Stimulated activated CD4-positive, alpha-beta T cell treated with anti-CD3 and anti-CD28 coated beads, Interleukin-4, amount 100 ng/mL, for 48 hours (primary cell): ENCODE measurements at places on chromosomes 1 and 21.

DNA sequence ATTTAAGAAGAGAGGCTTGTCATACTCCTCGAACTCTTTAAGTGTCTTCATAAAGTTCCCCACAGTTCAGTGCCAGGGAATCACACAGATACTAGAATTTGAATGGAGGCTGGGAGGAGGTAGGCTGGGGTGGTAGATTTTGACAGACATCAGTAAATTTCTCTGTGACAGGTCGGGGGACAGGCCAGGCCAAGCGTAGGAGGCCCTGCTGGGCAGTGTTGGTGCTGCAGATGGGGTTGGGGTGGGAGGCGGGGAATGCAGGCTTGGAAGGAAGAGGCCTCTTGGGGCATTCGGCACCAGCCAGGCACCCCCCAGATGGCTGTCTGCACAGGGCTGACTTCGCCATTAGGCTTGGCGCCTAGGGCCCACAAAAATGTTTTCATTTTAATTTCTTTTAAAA, 84.0 kb downstream of the MAN1C1 start:
- no peak for DNase-seq

DNA sequence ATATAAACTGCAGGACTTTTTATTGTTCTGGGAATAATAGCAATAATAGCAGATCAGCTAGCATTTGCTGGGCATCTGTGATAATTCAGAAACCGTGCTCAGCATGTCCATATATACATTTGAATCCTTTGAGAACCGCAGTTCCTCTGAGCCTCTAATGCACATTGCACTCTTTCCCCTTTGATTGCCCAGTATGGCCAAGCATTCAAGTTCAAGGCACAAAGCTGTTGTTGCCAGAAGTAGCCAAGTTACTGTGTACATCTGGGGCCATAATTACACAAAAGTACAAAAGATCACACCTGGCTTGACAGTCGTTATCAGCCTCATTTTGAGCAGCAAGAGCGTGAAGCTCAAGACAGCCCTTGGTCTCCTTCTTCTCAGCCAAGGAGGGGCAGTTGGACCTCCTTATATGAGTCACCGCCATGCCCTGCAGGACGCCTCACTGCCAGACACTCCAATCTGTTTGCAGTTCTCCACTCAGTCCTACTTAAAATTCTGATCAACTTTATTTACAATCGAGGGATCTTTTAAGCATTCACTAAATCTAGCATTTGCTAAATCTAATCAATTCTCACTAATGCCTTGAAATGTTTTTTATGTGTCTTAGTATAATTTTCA, 216.0 kb downstream of the SLC35F3 start:
- DNase-seq = no peak

- peak; percentile 35 for DNase-seq
Observed at GRCh38 chr1:159012495-159012894, 2.8 kb downstream of the IFI16 start.

DNA sequence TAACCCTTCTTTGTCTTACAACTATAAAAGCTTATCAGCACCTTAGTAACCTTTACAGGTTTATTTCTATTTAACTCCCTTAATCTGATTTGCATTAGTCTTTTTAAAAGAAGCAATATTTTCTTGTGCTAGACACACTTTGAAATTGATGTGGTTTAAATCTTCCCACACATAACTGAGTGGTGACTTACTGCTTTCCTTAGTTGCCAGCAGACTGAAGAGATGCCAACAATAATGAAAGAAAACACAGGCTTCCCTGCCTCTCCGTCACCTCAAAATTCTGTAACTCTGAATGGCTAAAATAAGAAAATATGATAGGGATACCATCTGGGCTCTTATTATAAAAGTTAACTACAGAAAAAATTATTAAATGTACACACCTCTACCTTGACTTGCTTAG, 196.8 kb downstream of the PTBP2 start:
- DNase-seq = no peak

DNA sequence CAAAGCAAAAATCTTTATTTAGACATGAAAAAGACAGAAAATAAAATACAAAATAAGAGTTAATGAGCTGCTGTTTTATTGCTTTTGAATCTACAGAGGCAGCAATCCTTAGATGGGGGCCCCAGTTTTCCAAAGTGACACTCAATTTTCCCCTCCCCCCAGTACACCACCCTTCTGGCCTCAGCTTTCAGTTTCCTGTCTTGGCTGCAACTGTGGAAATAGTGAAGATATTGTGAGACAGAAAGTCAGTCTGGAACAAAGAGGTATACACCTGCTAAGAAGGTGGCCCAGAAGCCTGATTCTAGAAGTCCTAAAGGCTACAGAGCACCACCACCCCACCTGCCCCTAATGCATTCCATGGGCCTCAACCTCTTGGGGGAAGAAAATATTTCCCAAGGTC, 1.1 kb upstream of the MTMR11 start:
- no peak for DNase-seq

DNA sequence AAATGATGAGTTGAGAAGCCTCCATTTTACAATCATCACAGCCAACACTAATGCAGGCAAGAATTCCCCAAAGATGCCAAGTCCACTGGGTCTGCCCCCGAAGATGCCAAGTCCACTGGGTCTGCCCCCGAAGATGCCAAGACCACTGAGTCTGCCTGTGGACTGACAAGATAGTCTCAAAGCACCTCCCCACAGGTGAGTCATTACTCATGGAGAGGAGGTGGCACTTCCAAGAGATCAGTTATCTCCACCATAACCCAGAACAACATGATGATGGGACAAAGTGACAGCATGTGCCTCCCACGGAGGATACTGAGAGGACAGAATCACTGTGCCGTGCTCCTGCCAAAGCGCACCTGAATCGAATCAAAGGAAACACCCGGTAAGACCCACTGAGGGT, 4.8 kb downstream of the PTTG1IP start:
- no peak for DNase-seq

GRCh38 chr1:213820362-213821149, 167.2 kb upstream of the PROX1 start:
- no peak for DNase-seq

DNA sequence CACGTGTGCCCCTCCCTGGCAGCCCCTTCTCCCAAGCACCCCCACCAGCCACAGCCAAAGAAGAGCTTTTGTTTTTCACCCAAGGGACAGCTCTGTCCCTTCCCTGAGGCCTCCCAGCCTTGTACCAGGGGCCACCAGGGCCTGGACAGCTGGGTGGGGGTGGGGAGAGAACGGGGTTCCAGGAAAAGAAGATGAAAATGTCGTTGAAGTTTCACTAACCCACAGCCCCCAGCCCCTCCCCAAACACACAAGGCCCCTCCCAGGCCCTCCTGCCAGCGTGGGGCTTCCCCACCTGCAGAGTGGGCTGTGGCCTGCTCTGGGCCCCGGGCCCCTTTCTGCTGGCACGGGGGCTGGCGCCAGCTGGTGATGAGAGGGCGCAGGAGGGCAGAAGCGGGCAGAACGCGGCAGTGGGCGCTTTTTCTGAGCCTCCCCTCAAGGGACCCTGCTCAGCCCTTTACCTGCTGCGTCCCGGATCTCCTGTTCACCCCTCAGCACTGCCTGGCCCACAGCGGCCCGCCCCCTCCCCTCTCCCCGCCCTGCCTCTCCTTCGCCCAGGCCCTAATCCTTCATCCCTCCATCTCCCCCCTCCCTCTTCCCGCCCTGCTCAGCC, 5.5 kb upstream of the ANKRD65 start:
- DNase-seq = no peak

DNA sequence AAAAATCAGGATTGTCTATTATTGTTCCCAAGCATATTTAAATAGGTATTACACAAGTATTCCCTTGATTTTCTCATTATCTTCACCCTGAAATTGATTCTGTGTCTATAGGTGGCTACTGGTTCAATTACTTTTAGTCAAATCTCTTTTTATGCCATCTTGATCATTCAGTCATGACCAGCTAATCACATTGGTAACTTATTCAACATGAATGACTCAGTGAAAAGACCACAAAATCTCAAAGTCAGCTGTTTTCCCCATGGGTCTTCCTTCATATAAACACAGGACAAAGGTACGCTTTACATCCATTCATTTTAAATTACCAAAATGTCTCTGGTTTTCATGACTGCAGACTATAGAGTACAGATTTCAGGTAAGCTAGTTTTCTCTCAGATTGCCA, 23.7 kb upstream of the NRIP1 start:
- no peak for DNase-seq

DNA sequence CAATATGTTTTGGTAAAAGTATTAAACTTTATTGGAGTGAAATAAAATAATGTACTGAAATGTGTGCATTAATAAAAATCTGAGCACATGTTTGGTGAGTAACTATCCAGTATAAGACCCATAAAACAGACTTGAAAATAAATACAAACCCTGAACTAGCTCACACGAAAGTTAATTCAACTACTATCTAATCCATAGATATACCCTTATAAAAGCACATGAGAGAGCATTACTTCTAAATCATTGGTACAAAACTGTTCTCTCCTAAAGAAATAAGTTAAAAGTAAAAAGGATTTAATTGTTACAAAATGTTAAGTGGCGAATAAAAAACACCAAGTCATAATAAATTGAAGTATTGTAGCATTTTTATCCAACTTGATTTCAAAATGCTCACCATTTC, 295.6 kb downstream of the PTPRC start:
- DNase-seq = no peak

DNA sequence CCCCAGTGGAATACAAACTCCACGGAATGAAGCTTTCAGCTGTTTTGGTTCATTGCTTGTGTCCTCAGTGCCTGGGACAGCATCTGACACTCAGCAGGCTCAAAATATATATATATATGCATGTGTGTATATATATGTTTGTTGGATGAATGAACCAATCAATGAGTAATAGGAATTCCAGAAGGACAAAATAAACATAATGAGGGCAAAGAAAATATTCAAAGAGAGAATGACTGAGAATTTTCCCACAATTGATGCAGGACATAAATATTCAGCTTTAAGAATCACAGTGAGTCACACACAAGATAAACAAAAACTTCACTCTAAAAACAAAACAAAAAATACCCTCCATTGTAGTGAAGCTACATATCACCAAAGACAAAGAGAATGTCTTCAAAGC, 64.0 kb downstream of the CHD5 start:
- no peak for DNase-seq

- DNase-seq = no peak
Observed at GRCh38 chr1:34930702-34931071, 1.2 kb upstream of the DLGAP3 start.

DNA sequence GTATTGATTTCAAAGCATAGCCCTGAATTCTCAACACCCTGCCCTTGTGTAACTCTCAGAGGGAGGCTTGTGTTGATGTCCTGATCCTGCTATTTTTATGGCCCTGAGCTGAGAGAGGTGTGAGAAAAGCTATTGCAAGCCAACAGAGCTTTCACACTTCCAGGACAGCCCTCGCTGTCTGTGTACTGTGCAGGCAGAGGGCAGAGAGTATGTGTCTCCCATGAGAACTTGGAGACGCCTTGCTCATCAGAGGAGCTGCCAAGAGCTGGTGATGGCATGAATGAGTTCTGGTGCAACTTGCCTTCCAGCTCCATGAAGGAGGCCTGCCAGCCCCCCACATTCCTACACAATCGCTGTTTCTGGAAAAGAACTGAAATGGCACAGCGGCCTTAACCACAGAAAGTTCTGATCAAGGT, 144.1 kb upstream of the AJAP1 start:
- no peak for DNase-seq

- DNase-seq = peak; percentile 58
Observed at GRCh38 chr1:207822602-207823451, 71.0 kb downstream of the CD46 start.

- no peak for DNase-seq
Observed at GRCh38 chr1:218369688-218370511, 24.8 kb downstream of the TGFB2 start.

DNA sequence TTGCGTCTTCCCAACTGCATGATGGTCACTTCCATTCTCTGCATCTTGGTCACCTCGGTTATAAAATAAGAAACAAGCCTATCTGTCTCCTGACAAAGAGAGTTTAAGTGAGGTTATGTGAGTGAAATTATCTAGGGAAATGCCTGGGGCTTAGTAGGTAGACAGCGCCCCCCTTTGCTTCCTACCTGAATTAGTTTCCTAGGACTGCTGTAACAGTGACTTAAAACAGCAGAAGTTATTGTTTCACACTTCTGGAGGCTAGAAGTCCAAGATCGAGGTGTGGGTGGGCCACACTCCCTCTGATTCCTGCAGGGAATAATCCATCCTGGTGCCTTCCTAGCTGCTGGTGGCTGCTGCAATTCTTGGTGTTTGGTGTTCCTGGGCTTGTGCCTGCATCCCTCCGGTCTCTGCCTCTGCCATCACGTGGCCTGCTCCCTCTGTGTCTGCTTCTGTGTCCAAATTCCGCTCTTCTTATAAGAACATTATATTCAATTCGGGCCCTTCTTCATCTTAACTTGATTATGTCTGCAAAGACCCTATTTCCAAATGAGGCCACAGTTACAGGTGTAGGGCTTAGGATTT, 92.6 kb downstream of the IGSF21 start:
- no peak for DNase-seq

GRCh38 chr1:29247571-29248273, 11.4 kb downstream of the PTPRU start:
- DNase-seq = no peak

DNA sequence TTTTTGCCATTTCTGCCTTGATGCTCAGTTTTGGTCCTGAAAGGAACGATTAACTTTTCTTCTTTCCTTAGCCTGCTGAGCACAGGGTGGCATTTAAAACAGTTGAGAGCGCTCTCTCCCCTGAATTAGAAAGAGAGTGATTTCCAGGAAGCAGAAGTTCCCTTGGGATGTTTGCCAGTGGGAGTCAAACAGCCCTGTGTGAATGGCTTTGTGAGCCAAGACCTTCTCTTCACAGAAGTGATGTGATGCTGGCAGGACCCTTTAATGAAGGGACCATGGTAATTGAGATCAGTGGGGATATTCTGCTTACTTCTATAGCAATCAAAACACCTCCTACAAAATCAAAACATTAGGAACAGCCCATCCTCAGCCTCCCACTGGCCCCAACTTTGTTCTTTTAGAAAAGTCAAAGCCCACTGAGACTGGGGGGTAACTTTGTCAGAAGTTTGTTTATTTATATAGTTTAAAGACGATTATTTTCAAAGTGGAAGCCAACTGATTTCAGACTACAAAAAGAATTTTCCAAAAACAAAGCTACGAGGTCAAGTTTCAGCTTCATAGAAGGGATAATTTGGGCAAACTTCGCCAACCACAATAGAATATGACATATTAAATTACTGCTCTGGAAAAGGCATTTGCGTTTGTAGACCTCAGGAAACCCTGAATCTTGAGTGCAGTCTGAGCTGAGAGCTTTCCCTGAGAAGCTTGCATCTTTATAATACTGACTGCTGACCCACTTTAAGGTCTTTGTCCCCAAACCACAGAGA, 122.7 kb downstream of the GABPA start:
- no peak for DNase-seq

GRCh38 chr1:226404063-226404903, 3.6 kb downstream of the PARP1 start:
- DNase-seq = no peak

DNA sequence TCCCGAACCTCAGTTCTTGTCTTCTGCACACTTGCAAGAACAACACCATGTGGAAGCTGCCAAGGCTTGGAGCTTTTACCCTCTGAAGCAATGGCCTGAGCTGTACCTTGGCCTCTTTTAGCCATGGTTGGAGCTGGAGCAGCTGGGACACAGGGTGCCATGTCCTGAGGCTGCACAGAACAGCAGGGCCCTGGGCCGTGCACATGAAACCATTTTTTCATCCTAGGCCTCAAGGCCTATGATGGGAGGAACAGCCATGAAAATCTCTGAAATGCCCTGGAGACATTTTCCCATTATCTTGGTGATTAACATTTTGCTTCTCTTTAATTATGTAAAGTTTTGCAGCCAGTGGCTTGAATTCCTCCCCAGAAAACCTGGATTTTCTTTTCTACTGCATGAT, 817.8 kb upstream of the CXADR start:
- DNase-seq = no peak

GRCh38 chr21:21367583-21367982, 369.4 kb downstream of the NCAM2 start:
- no peak for DNase-seq
